Temporal lobe (tissue), 4 donors: ENCODE measurements at places on chromosomes 12 and 14. TPM values are rescaled to one million over a fixed set of nuclear protein-coding genes. Genes with fewer than 3 reads are reported as not detected.

The SERPINA9 gene
- total RNA-seq, result not detected

The SLC16A7 gene
- total RNA-seq, result 19.7 TPM

The OTX2 gene
- total RNA-seq, result 0.25 TPM

The CISTR gene
- total RNA-seq, result not detected

The CRY1 gene
- total RNA-seq, result 37.9 TPM
